Activated T-helper 1 cell treated with Interleukin-2 at 50 U/mL for 16 hours (primary cell): ENCODE measurements at places on chromosomes 3 and 15.

GRCh38 chr3:194579091-194579606, 54.1 kb downstream of the TMEM44 start:
- no peak for DNase-seq

- no peak for DNase-seq
These were observed 1044.2 kb downstream of the AGBL1 start for GRCh38 chr15:87123676-87124382.

DNA sequence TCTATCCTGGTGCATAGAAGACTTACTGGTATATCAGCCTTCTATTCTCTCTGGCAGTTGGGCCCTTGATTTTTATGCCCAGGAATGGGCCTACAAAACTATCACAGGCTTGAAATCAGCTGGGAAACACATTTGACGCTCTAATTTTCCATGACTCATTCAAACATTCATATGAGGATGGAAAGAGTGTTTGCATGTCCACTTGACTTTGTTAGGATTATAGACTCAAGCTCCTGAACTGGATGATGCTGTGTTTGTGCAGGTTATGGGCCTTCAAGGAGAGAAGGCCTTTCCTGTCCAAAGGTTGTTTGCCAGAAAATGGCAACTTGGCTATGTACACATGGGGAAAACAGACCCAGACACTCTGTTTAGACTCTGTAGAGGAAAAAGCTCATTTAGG, 219.9 kb downstream of the GAP43 start:
- no peak for DNase-seq

DNA sequence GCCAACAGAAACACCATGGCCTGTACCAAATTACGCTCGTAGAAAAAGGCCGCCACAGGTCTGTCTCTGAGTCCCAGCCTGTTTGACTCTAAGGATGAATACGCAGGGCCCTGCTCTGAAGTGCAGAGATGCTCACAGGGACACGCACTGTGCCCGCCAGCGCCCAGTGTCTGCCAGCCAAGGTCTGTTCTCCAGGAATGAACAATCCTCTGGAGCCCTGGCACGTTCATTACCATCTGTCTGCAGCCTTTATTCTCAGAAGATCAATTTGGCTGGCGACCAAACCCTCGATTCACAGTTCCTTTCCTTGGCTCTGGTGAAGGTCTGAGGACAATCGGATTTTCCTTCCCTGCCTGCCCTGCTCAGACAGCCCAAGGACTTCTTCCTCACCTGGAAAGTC, 66.3 kb downstream of the NIPA2 start:
- no peak for DNase-seq

DNA sequence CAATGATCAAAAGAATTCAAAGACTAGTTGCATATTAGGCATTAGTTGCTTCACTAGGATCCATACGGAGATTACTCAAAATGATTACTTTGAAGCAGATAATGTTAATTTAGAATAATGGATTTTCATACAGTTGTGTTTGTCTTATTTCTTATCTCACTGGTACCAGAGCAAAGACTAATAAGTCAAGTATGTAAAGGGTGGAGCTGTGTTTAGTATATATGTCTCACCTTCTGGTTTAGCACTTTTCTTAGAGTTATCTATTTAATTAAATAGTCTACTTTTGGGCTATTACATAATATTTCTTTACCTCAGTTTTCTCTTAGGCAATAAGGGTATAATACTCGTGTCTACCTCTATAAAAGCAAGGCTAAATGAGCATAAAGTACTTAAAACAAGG, 18.8 kb downstream of the TMEM207 start:
- DNase-seq: no peak

DNA sequence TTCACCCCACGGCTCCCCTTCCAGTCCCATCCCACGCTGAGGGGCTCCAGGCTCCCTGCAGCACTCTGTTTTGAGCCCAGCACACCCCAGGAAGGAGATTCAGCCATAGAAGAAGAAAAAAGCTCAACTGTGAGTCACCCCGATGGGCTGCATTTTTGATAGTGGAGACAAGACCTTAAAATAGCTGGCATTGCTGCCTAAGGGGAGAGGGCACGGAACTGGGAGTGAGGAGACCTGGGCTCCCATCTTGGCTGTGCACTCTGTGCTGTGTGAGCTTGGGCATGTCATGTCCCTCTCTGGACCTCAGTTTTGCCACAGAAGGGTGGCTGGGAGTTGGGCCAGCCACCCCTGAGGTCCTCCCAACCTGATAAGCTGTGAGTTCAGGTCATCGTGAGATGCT, 57.2 kb upstream of the SMAD6 start:
- DNase-seq: no peak

DNA sequence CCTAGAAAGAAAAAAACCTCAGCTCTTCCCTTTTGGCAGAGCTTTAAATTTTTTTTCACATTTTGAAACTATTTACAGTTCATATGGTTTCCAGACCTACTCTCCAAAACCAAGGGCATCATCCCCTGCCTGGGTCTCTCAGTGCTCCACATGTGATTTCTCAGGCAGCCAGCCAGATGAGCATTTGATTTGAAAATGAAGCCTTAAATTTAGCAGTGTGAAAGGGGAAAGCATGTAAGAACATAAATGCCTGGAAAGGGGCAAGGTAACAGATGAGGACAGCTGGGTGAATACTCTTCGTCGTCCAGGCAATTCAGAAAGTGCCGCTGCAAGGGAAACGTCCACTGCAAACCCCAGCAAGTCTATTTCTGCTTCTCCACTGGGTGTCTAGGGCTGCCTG, 94.8 kb downstream of the ATP8B4 start:
- DNase-seq: no peak
